ENCODE measurements at places on chromosomes 6 and 20.

GRCh38 chr6:135703621-135704020, 147.9 kb upstream of the PDE7B start:
- DNase-seq: no peak

DNA sequence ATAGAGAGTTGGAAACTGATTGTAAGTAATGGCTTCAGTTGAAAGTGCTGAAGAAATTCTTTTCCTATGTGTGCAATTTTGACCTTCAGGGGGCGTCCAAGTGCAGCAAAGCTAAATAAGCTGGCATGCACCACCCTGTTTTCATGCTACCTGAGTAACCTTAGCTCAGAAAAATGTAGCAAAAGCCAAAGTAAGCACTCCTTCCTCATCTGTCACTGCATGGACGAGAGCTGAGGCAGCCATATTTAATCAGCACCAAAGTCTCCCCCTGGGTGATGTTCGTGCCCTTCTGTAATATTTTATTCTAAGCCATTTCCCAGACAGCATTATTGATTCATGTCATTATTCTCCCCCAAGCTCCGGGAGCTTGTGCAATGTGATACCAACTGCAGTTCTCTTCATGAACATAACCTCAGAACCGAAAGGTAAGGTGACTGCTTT, 123.1 kb downstream of the RPS12 start:
- DNase-seq: no peak

GRCh38 chr6:119137194-119138072, 59.0 kb upstream of the FAM184A start:
- no peak for DNase-seq

GRCh38 chr6:157531986-157532365, 151.0 kb downstream of the ZDHHC14 start:
- no peak for DNase-seq

DNA sequence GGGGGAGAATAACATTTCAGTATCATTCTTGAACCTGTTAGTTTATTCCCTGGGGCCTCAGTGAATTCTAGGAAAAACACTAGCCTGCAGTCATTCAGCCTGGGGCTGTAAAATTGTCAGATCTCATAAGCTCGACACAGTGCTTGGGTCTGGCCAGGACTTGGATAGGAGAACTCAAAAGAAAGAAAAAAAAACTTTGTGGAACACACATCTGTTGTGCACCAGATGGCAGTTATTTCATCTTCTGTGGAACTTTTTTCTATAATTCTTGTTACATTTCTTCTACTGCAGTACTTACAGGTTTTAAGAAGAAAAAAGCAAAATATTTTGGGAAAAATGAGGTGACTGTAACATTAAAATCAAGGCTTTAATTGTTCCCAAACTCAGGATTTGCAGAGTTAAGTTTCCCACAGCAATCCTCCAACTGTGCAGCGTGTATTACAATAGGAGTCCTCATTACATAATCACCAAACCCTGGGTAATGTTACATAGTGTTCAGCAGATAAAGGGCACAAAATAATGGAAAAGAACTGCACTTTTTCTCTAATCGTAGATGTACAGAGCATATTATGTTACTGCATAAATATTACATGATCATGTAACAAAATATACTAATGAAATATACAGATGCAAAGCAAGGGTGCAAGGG, 531.1 kb upstream of the CITED2 start:
- DNase-seq: no peak

GRCh38 chr6:165575158-165575549, 87.9 kb downstream of the PDE10A start:
- DNase-seq: no peak

DNA sequence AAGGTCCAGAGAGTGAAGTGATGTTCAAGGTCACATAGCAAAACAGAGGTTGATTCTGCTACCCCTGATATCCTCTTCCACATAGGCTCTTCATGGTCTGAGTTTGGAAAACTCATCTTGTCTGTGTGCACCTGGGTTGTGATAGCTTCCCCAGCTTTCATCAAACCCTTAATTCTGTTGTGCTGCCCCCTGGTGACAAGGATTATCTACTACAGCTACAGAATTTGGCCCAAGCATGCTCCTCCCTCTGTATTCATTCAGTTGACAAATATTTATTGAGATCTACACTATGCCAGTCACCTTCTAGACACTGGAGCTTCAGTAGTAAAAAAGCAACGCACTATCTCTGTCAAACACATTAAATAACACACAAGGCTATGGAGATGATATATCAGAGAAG, 50.4 kb downstream of the SMPDL3A start:
- DNase-seq: no peak

DNA sequence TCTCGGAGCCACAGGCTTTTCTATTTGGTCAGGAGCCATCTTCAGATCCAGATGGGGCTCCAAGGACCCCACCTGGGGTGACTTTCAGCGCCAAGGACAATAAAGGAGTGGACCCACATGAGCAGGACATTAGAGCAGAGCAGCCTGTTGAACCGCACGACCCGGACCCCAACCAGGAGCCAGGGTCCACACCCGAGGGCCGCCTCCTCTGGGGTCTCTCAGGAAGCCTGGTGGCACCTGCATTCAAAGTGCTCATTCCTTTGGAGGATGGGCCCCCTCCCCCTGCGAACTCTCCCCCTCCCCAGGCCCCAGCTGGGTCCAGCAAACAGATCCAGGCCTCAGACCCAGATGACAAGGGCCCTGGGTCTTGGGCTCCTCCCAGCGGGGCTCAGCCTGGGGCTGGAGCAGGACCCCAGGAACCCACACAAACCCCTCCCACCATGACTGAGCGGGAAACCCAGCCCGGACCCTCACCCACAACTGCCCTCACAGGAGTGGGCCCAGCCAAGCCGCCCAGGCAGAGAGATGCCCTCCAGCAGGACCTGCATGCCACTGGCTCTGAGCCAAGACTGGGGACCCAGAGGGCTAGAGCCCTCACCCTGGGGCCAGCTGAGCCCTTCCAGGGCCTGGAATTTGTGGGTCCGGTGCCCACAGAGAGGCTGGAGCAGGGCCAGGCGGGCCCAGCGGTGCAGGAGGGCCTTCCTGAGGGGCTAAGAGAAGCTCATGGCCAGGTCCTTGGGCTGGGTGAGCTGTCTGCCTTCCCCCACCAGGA, 23.9 kb downstream of the RAB44 start:
- DNase-seq: no peak

- DNase-seq: no peak
Observed at GRCh38 chr6:22248513-22249308, 48.1 kb downstream of the PRL start.

- DNase-seq: no peak
Observed at GRCh38 chr6:135170238-135170637, 10.9 kb upstream of the MYB start.

- DNase-seq: no peak
Observed at GRCh38 chr20:3973705-3974104, 41.7 kb downstream of the RNF24 start.

GRCh38 chr6:113588646-113589045, 268.5 kb upstream of the MARCKS start:
- DNase-seq: no peak

GRCh38 chr20:54745780-54746179, 270.4 kb downstream of the DOK5 start:
- DNase-seq: no peak

DNA sequence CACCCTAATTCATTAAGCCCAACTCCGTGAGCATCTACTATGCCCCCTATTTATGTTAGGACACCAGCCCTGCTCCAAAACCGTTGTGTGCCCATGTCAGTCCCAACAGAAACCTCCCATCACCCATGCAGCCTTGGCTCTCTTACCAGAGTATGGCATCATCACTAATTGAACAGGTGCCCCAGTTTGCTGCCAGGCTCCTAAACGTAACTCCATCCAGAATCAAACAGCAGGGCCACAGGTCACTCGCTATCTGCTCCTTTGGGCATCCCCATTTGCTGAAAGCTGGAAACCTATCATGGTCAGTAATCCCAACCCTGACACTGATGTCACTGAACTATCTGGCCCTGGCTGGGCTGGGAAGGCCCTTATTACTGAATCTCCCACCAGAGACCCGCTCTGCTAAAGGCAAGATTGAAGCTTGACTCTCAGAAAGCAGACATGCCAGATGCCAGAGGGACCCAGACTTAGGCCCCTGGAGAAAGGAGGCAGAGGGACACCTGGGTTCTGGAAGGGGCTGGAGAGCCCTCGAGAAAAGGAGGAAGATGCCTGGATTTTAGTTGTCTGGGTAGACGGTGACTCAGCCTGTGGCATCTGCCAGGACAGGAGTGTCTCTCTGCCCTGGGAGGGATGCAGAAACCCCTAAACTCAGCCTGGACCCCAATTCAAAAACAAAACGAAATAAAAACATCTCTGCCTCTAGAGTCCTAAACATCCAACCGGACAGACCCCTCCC, 14.0 kb downstream of the MUCL3 start:
- DNase-seq: no peak

- no peak for DNase-seq
Observed at GRCh38 chr6:165644586-165645266, 18.3 kb downstream of the PDE10A start.

- no peak for DNase-seq
Observed at GRCh38 chr6:33405386-33405940, 5.4 kb upstream of the PHF1 start.

DNA sequence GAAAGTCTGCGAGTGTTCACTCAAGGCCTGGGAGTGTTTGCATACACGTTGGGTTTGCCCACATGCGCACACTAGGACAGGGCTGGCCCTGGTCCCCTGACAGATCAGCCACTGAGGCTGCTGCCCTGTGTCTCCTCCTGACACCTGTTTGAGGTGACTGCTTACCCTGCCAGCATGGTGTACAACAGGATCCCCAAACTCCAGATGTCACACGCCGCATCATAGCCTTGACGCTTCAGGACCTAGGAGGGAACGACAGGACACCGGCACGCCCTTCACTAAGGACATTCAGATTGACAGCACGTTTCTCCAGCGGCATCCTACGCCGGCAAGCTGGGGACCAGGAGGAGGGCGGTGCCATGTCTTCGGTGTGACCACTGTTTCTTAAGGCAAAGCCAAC, 37.0 kb upstream of the MPC1 start:
- no peak for DNase-seq

DNA sequence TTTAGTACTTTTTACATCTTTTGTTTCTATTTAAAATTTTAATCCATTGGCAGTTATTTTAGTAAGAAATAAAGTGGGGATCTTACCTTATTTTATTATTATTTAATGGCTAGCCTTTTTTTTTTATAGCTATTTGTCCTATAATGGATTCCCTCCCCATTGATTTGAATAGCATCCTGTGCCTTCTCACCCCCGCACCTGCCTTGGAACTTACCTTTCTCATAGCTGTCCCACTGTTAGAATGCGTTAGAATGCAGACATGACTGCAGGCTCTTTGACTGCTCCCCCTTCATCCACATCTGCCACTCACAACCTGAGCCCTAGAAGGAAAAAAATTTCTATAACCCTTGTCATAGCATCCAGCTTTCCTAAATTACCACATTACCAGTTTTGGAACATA, 9.1 kb downstream of the PKIB start:
- DNase-seq: no peak

- no peak for DNase-seq
Observed at GRCh38 chr6:35469751-35470662, 1.8 kb downstream of the RPL10A start.

DNA sequence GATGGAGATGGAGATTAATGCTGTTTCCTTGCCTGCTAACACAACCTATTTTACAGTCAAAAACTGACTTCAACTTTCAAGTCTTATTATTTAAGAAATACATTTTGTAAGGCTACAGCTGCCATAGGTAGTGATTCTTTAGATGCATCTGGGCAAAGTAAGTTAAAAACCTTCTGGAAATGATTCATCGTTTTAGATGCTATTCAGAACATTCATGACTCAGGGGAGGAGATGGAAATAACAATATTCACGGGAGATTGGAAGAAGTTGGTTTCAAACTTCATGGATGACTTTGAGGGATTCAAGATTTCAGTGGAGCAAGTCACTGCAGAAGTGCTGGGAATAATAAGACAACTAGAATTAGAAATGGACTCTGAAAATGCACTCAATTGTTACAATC, 174.9 kb upstream of the GGTLC1 start:
- DNase-seq: no peak

- no peak for DNase-seq
Observed at GRCh38 chr6:81172056-81172740, 580.3 kb downstream of the TENT5A start.

- no peak for DNase-seq
Observed at GRCh38 chr6:107690643-107691061, 133.5 kb downstream of the SCML4 start.

DNA sequence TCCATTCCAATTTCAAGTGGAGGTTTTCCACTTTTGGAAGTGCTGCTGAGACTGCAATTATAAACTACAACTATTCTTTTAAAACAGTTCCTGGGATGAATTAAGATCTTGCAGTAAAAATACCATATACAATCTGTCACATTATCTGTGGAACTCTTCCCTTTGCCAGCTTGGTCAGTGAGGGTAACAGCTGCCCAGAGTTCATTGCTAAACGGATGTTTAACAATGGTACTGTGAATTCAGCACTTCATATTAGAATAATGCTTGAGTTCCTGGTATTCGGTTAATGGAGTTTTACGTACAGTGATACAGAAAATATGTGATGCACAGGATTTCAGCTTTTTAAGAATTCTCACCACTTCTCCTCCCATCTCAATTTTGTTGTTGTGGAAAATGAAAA, 51.5 kb downstream of the KCNS1 start:
- DNase-seq: no peak

DNA sequence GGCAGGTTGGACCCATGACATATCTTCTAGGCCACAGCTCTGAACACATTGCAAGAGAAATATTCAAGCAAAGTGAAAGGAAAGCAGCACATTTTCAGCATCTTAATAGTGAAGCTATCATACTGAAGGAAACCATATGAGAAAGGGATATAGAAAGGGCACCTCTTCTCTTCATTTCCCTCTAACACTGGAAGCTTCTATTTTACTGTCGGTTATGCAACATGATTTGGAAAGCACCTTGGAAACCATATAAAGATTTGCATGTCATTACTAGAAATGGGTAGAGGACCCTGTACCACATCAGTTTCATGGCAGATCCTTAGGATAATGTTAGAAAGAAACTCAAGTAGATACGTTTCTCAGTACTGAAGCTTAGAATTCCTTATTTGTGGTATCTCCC, 70.5 kb upstream of the HMGN3 start:
- no peak for DNase-seq

- DNase-seq: peak; percentile 48
Observed at GRCh38 chr20:48750941-48751635, 76.7 kb downstream of the PREX1 start.

GRCh38 chr20:51622004-51622874, 79.7 kb upstream of the NFATC2 start:
- DNase-seq: no peak

- DNase-seq: no peak
Observed at GRCh38 chr6:138491017-138491416, 8.3 kb downstream of the NHSL1 start.

GRCh38 chr6:42400061-42400760, 51.5 kb downstream of the TRERF1 start:
- no peak for DNase-seq

DNA sequence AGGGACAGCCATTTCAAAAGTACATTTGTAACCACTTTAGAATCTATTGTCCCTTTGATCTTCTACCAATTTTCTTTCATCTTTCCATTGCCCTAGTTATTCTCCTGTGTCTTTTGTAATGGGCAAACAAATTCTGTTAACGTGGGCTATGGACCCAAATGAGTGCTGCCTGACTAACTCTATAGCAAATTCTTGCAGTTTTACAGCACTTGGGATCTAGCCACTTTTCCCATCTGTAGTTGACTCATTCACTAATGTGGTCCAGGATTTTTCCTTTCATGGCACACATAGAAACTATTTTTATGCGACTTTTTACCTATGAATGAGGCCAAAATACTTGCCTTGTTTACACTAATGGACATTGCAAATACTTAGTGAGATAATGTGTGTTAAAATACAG, 52.0 kb downstream of the GRIK2 start:
- no peak for DNase-seq

Measured in activated T-cell treated with anti-CD3 and anti-CD28 coated beads, Interleukin-2, amount 50 U/mL, for 1 hour (primary cell).